ENCODE measurements at places on chromosomes 5 and 9.

DNA sequence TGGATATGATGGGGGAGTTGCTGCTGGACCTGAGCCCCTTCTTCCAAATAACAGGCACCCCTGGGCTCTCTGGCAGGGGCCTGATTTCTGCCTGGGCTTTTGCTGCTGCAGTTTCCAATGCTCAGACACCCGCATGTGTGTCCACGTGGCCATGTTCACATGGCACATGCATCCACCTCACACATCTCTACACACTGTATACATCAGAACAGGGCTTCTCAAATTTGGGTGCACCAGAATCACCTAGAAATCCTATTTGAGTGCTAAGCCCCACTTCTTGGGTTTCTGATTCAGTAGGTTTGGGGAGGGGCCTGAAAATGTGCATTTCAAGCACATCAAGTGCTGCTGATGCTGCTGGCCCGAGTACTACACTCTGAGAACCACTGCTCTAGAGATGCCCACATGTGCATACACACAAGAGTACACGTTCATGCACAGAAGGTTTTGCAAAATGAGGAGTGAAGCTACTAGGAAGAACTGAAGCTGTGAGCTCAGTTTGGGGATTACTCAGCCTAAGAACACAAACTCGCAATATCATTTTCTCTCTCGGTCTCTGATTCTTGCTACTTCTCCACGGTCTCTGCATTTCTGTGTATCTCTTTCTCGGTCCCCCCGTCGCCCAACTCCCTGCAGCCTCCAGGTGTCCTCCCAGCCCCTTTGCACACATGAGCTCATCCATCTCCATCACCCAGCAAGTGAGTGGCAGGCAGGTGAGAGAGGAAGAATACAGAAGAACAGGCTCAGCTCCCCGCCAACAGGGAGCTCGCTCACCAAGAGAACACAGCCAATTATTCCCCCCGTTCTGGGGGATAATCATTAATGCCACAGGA, 97.0 kb downstream of the PCDH1 start:
- DNase-seq, result no peak

GRCh38 chr9:69554945-69555344, 117.2 kb downstream of the APBA1 start:
- DNase-seq, result no peak

- no peak for DNase-seq
Measured at GRCh38 chr5:158614951-158615350, 484.8 kb downstream of the EBF1 start.

DNA sequence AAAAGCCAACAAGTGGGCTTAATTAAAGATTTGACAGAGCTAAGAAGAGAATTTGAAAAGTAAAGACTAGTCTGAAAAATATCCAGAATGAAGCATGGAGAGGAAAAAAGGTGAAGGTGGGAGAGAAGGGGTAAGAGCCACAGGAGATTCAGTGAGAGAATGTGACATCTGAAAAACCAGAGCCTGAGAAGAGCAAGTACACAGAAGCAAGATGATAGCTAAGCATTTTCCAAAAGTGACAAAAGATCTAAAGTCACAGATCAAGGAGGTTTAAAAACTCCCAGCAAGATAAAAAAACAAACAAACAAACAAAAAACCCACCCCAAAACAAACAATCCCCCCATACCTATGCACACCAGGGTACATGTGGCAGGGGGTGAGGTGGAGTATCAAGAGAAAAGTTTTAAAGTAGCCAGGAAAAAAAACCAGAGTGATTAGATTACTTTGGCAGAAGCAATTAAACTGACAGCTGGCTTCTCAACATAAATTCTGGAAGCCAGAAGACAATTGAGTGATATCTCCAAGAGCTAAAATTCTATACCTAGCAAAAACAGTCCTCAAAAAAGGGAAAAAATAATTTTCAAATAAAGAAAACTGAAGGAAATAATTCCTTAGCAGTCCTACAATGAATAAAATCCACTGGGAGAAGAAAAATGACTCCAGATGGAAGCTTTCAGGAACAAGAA, 111.4 kb downstream of the RAPGEF6 start:
- DNase-seq, result no peak

GRCh38 chr9:110451726-110452125, 114.1 kb upstream of the TXNDC8 start:
- no peak for DNase-seq

Measured in activated CD4-positive, alpha-beta T cell treated with anti-CD3 and anti-CD28 coated beads, Interleukin-2, amount 50 U/mL, for 48 hours (primary cell).